ENCODE measurements at places on chromosomes 5 and 9.

GRCh38 chr5:112275671-112276070 is 143.4 kb downstream of the EPB41L4A start:
- no peak for DNase-seq

DNA sequence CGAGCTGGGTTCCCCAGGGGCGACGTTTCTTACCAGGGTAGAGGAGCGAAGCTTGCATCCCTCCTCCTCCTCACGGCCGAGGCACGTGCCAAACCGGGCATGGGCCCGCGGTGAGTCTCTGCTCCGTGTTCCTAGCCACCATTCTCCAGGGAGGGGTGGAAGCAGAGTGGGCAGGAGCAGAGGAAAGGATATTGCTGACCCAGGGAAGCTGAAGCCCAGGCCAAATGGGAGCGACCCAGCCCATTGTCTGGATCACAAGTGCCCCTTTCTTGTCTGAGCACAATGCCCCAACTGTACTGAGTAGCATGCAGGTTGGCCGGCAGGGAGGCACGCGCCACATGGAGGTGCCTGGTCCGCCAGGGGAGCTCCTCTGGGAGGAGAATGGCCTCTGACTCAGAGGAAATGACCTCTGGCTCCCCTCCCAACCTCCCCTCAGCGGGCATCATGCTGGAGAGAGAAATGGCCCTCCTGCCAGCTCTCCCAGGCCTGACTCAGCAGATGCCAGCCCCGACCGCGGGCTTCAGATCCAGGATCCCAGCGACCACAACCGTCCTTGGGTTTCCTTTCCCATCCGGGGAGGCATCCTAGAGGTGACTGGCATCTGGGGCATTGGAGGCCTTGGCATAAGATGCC is 1.1 kb downstream of the PRR7 start:
- DNase-seq: no peak

DNA sequence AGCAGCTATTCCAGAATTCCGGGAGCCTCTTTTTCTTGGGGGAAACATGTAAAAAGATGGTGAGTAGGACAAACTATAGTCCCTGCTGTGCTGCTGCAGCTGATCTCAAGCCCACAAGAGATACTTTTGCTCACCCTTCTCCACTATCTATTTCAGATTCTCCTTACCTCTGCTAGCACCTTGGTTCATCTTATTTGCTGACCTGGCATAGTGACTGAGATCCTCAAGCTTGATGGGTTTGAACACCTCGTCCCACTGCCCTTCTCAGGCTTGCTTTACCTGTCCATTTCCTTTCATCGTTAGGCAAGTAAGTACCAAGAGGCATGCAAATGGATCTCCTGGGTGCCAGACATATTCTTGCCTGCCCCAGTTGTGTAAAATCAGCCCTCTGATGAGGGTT is 338.4 kb upstream of the SMARCA2 start:
- no peak for DNase-seq

DNA sequence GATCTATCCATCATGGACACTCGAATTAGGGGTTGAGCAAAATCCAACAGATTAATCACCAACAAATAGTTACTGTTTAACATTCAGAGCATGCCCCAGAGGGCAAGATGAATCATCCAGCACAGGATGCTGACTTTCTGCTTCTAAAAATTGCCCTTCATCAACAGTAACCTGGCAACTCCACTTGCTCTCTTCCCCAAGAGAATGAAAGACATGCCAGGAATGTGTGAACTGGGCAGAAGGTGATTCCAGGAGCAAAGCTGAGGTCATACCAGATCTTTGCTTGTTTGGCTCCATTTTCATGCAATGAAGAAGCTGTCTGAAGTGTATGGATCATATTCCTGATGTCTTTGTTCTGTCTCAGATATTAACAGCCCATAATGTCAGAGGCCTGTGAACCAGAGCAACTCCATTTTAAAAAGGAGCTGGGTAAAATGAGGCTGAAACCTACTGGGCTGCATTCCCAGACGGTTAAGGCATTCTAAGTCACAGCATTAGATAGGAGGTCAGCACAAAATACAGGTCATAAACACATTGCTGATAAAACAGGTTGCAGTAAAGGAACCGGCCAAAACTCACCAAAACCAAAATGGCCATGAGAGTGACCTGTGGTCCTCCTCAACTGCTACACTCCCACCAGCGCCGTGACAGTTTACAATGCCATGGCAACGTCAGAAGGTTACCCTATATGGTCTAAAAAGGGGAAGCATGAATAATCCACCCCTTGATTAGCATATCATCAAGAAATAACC is 2.5 kb upstream of the ZNF367 start:
- no peak for DNase-seq

GRCh38 chr9:129958796-129959195 is 84.2 kb downstream of the FNBP1 start:
- no peak for DNase-seq

GRCh38 chr5:1668141-1668721 is 131.4 kb downstream of the MRPL36 start:
- no peak for DNase-seq
